ENCODE measurements at places on chromosomes 1 and 21.

GRCh38 chr1:221097479-221098281 is 218.4 kb downstream of the HLX start:
- DNase-seq = no peak

GRCh38 chr1:58649555-58649954 is 50.3 kb downstream of the MYSM1 start:
- no peak for DNase-seq

- no peak for DNase-seq
Observed at GRCh38 chr1:150749720-150750311, 15.8 kb downstream of the CTSS start.

DNA sequence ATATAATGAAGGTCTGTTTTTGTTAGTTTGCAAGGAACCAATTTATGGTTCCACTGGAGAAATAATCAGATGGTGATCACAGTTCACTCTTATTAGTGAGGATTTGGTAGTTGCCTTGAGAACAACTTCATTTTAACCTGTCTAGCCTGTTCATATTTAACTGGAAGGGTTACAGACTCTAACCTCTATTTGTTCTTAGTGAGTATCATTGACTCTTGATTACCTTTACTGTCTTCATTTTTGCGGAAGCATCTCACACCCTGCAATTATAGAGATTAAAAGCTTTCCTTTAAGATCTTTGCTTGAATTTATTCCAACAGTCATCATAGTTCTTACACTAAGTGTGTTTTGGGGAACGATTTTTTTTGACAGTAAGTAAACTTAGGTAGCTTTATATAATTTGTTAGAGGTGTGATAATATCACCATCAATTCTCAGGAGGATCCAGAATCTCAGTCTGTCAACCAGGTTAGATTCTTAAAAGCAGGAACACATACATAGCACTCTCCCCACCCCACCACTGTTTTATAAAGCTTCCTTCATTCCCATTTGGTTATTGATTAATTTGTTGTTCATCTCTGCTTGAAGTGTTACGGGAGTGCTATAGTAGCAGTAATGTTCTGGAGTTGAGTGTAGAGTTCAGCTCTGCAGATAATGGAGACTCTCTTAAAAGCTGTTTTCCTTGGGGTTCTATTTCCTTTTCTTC is 30.1 kb downstream of the B3GALT2 start:
- no peak for DNase-seq

- no peak for DNase-seq
Observed at GRCh38 chr1:181122222-181122621, 33.7 kb downstream of the IER5 start.

DNA sequence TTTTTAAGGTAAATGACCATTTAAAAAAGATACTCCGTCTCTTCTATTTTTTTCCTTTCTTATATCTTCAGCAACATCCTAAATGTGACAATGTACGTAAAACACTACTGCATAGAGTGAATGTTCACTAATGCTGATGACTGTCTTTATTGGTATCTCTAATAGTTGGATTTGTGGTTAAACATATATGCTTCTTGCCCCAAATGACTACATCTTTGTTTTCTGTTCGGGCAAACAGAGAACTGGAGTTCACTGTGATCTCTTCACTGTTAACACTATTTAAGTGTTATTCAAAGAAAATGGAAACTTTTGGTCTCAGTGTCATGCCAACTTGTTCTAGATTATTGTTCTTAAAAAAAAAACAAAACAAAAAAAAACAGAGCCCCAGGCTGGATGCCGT is 109.4 kb downstream of the KIF26B start:
- DNase-seq = no peak
